ENCODE measurements at places on chromosomes 2 and 18. TPM values are rescaled to one million over a fixed set of nuclear protein-coding genes. Genes with fewer than 3 reads are reported as not detected.

The MPP4 gene
- total RNA-seq, result 2.2 TPM

The MRPS5 gene
- 62.7 TPM for total RNA-seq

The IL36G gene
- total RNA-seq, result not detected

The AGXT gene
- total RNA-seq, result not detected

The REEP1 gene
- total RNA-seq, result 13.4 TPM

The TUBB6 gene
- total RNA-seq, result 877 TPM

The RBKS gene
- total RNA-seq, result 1.2 TPM

The C2orf66 gene
- 0.14 TPM for total RNA-seq

The RESP18 gene
- not detected for total RNA-seq

The GPR45 gene
- not detected for total RNA-seq

The BCL11A gene
- under 0.01 TPM for total RNA-seq

The GNAL gene
- total RNA-seq, result 0.51 TPM

The IGFBP2 gene
- 263 TPM for total RNA-seq

The TTC27 gene
- total RNA-seq, result 21.6 TPM

The SDC1 gene
- total RNA-seq, result 1.4 TPM
